Activated T-cell treated with anti-CD3 and anti-CD28 coated beads, Interleukin-2, amount 50 U/mL, for 72 hours (primary cell): ENCODE measurements at places on chromosomes 12 and 14.

GRCh38 chr12:30870491-30871265 is 55.9 kb upstream of the TSPAN11 start:
- no peak for DNase-seq

GRCh38 chr12:12240662-12241340 is 26.0 kb downstream of the LRP6 start:
- no peak for DNase-seq

GRCh38 chr14:88323523-88324199 is 592 bp upstream of the KCNK10 start:
- DNase-seq, result peak; percentile 8

- peak; percentile 83 for DNase-seq
Observed at GRCh38 chr12:9741726-9742125, 8.8 kb upstream of the CLECL1 start.

DNA sequence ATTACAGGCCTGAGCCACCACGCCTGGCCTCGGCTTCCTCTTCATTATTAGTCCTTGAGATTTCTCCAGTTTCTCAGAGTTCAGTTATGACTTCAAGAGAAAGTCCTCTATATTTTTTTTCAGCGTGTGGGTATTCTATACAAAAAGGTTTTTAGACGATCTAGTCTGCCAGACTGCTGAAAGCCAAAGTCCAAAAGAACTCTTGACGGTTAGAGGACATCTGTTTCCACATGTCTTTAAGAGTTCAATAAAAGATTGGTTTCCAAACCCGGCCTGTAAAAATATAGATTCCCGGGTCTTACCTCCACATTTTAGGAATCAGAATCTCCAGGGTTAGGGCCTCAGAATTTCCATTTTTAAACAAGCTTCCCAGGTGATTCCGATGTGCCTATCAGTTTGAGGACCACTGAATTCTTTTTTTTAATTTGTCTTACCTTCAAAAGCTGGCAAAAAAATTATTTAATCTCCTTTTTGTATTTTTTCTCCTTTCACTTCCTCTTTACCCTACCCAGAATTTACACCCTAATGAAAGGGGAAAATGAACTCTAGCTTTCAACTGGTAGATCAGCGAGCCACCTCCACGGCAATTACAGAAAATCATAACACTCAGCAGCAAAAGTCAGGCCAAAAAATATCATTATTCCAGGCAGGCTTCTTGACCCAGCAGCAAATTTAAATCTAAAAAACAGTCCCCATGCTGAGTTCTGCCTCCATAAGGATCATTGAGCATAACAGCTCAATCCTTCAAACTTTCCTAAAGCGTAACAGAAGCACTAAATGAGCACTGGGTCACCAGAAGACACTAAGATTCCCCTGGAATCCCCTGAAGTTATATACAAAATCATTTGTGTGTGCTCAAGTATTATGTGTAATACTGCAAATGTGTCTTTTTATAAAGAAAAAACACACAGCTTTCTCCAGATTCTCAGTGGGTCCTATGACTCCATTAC is 8.7 kb downstream of the NT5DC3 start:
- no peak for DNase-seq
